RPMI7951 (cell line): ENCODE measurements at places on chromosomes 5 and 9. TPM values are rescaled to one million over a fixed set of nuclear protein-coding genes. Genes with fewer than 3 reads are reported as not detected.

ARAP3 gene
- total RNA-seq = 5.3 and 5.4 TPM in 2 replicates

AHRR gene
- total RNA-seq = 51.8 and 62.2 TPM in 2 replicates

CDKN2B gene
- total RNA-seq = 8.3 and 9.5 TPM in 2 replicates

CCNI2 gene
- total RNA-seq = 2.0 TPM in 1 of 2 replicates, not detected in the other

PCDHA5 gene
- total RNA-seq = 0.12 TPM in 1 of 2 replicates, not detected in the other

INSL4 gene
- not detected in 2 replicates for total RNA-seq

PCDHB7 gene
- 0.39 and 0.48 TPM in 2 replicates for total RNA-seq

PCA3 gene
- not detected in 2 replicates for total RNA-seq

DNA sequence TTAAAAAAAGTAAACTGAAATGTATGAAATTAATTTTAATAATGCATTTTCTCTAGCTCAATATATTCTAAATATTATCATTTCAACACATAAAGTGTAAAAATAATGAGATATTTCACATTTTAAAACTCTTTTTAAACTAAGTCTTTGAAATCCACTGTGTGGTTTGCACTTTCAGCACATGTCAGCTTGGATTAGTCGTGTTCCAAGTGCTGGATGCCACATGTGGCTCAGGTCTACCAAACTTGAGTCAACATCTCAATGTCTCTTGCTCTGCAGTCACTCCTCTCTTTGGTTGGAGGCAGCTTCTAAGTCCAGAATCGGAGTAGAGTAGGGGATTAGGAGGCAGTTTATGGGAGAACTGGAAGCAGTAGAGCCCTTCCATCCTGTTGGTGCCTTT is 173.7 kb upstream of the ANKRD55 start:
- DNase-seq = no peak

- DNase-seq = no peak
Measured at GRCh38 chr9:20043035-20043434, 254.2 kb upstream of the SLC24A2 start.

- DNase-seq = no peak
Measured at GRCh38 chr5:72908664-72909063, 47.2 kb upstream of the FCHO2 start.

DNA sequence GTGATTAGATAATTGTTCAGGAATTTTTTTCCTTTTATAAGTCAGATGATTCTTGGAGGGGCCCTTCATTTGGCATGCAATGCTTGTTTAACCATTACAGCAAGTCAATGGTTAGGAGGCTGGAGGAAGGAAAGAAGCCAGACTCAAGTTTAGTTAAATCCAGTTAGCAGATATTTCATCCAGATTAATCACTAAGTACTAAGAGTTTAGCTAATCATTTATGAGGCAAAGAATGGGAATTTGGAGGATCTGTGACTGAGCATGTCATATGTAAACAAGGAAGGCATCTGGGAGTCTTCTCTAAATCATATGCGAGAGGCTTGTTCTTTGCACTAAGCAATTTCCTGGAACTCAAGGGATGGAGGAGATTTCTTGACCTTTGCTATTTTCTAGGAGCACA is 145.3 kb upstream of the SGCD start:
- DNase-seq = no peak

DNA sequence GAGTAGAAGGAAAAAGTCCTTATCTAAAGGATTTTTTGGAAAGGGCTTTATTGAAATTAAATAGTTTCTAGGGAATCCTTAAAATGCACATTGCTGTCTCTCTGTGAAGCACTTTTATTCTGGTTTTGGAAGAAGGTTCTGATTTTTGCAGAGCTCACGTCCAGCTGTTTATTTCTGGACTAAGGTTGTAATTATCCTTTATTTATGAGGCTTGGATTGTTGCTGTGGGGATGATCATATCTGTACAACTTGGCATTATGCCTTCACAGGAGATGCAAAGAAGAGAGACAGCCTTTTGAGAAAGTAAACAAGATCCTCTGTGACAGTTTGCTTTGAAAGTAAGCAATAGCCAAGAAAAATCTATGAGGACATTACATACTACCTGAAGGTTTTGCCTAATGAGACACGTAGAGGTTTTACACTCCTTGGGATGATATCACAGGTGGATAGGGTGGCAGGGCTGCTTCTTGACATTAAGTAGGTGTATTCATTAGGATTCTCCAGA is 14.6 kb downstream of the SMARCA2 start:
- no peak for DNase-seq

GRCh38 chr5:151958111-151958510 is 33.5 kb upstream of the GLRA1 start:
- no peak for DNase-seq

- no peak for DNase-seq
Measured at GRCh38 chr9:97572196-97572891, 60.8 kb downstream of the TSTD2 start.

GRCh38 chr5:133919148-133920136 is 49.0 kb downstream of the C5orf15 start:
- no peak for DNase-seq

GRCh38 chr9:91073049-91073810 is 271.6 kb downstream of the SYK start:
- DNase-seq = no peak

GRCh38 chr9:21972361-21972760 is 21.8 kb downstream of the CDKN2A start:
- DNase-seq = no peak

GRCh38 chr9:69254223-69254622 is 70.8 kb upstream of the ENTREP1 start:
- no peak for DNase-seq

GRCh38 chr5:180349391-180349790 is 3.7 kb downstream of the GFPT2 start:
- no peak for DNase-seq

GRCh38 chr5:155532621-155533311 is 519.2 kb downstream of the KIF4B start:
- DNase-seq = no peak

DNA sequence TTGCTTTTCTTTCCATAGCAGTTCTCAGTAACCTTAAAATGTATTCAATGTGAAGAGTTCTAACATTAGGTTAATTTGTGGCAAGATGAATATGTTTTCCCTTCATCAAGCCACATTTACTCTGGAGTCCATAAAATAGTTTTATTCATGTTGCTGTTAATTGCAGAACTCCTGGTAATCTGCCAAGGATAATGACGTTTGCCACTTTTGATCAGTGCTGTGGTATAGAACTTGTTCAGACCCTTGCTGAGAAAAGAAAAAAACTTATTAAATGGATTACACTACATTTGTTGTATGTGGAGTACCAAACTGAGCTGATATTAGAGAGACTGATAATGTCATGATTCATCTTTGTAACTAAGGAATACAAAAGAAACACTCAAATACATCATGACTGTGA is 212.4 kb upstream of the DMAC1 start:
- no peak for DNase-seq

- DNase-seq = no peak
Measured at GRCh38 chr5:22460189-22460588, 393.0 kb downstream of the CDH12 start.

DNA sequence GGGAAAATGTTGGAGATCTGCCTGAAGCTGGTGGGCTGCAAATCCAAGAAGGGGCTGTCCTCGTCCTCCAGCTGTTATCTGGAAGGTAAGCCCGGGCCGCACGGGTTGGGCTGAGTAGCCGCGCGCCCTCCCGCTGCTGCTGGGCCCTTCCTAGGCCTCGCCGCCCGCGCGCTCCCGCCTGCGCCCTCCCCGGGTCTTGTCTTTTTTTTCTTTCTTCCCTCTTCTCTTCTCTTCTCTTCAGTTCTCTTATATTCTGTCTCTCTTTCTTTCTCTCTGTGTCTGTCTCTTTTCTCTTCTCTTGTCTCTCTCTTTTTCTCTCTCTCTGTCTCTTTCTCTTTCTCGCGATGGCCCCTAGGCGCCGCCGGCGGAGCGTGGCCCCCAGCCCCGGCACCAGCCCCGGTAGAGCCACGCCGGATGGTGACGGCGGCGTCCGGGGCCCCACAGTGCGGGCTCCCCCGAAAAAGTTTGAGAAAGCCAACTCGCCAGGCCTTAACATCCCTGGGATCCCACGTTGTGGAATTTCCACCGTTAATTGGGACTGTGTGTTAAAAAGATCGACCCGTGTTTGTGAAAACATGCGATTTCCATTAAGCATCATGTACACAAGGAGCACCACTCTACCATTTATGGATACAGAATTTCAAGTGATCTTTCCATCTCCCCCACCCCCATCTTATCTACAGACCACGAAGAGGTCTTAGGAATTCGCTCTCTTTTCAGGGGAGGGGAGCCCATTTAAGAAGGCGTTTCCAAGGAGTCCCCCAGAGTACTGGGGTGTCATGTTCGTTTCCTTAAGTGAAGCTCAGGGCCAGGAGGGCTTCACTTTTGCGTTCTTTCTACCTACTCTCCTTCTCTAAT is 616 bp downstream of the ABL1 start:
- peak; percentile 29 for DNase-seq

DNA sequence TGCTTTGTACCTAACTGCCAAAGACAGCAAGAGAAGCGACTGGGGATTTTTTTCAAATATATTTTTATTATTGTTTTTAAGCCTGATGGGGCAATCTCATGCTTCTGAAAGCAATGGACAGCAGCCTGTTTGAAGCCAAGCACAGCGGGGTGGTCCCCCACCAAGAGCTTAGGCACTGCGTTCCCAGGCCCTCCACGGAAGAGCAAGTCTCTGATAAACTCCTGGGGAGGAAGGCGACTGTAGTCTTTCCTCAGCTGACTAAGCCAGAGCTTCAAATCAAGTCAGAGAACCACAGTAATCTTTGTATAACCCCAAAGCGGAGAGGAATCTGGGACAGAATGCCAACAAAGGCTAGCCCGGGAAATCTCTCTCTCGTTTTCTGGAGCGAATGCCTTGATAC is 54.4 kb downstream of the ARSB start:
- no peak for DNase-seq

DNA sequence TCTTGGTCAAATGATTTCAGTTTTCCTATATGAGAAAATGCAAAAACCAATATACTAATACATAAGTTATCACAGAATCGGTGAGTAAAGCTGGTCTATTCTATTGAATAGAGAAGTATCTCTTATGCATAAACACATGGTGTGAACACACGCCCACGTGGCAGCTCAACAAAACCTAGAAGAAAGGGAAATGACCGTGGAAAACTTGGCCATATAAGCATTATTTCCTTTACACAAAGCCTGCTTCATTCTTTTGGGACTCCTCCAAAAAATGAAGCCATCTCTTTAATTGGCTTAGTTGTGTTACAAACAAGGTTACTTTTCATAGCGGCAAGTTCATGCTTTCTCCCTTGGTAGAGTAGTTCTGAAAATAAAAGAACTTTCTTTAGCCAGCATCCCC is 183.2 kb downstream of the TMEM161B start:
- no peak for DNase-seq

GRCh38 chr9:112115109-112115508 is 60.0 kb downstream of the SUSD1 start:
- no peak for DNase-seq

DNA sequence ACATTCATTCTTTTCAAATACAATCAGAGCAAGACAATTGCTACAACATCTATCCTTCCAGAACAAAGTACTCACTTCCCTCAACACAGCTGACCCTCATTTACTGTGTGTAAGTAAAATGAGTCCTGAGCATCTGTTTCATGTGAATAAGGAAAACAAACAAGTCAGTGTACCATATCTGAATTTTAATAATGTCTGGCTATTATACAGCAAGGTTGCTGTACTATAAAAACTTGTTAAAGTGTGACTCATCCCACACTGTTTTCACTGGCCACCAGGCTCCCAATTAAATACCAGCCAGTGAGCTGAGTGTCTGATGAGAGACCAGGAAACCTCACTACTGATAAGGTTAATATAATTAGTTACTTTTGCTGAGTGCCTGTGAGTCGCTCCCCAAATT is 339.8 kb downstream of the AGTPBP1 start:
- no peak for DNase-seq
